Amygdala (tissue), 56 donors: ENCODE measurements at places on chromosomes 13 and 19.

DNA sequence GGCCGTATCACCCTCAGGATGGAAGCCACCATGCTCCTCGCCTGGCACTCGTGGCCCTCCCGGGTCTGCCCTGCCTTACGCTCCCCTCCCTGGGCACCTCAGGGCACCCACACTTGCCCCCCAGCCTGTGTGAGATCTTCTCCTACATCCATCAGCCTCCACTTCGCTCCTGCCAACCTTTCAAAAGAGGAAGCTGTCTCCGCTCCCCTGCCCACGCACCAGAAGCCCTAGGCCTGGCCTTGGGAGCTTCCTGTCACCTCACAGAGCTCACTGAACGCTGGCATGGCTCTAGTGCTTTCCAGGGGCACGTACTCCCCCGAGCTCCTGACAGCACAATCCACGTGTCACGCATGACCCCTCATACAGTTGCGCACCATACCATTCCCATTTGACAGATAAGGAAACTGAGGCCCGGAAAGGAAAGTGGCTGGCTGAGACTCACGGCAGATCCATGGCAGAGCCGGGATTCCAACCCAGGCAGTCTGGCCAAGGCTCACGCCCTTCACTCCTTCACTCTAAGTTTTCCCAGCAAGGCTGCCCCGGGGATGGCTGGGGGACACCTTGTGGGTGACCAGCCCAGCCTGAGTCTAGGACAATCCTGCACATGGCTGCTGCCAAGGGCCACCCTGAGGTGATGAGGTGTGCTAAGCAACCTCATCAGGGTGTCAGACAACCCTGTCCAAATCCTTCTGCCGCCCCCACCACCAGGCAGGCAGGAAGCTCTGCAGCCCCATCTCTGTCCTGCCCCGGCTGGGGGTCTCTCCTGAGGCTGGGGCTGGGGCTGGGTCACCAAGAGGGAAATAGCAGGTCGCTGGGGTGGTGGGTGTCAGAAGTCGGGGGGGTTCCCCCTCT is 19.3 kb downstream of the PPP1R12C start:
- no peak for DNase-seq

- no peak for DNase-seq
Measured at GRCh38 chr13:65057986-65058385, 2172.2 kb downstream of the PCDH9 start.

- DNase-seq = no peak
Measured at GRCh38 chr13:103839460-103839859, 773.2 kb upstream of the SLC10A2 start.

- DNase-seq = no peak
Measured at GRCh38 chr19:10812902-10813404, 23.1 kb downstream of the TMED1 start.

DNA sequence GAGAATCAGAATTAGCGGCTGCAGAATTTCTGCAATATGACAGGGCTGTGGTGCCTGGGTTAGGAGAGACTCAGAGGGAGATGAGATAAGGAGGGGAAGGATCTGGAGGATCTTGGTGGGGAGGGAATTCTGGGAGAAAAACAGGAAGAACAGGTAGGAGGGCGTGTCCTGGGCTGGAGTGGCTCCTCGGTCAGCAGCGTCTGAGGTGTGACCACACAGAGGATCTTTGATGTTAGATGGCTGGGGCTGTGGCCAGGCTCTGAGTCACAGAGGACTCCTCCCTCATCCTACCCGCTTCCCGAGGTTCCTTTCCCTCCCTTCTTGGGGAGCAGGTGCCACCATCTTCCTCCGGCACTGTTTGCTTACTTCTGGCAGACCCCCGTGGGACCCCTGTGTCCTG is 6.4 kb upstream of the KLK6 start:
- no peak for DNase-seq

DNA sequence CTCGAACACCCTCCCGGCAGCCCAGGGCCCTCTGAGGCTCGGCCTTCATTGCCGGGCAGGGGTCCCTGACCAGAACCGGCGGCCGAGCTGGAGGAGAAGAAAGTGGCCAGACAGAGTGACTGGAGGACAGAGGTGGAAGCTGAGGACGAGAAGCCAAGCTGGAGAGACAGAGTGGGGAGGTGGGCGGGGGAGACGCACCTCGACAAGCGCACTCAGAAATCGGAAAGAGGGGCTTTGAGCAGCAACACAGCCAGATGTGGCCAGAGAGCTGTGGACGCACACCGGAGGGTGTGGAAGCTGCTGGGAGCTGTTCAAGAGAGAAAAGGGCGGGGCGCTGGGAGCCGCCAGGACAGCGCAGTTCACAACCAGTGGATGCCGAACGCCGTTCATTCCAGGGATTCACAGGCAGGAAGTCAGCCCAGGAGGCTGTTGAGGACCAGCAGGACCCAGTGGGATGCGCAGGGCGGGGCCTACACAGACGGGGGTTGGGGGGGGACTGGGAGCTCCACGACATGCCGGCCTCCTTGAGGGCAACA is 28.2 kb upstream of the C13orf46 start:
- no peak for DNase-seq

- DNase-seq = no peak
Measured at GRCh38 chr19:50896591-50897190, 14.5 kb downstream of the KLK4 start.

DNA sequence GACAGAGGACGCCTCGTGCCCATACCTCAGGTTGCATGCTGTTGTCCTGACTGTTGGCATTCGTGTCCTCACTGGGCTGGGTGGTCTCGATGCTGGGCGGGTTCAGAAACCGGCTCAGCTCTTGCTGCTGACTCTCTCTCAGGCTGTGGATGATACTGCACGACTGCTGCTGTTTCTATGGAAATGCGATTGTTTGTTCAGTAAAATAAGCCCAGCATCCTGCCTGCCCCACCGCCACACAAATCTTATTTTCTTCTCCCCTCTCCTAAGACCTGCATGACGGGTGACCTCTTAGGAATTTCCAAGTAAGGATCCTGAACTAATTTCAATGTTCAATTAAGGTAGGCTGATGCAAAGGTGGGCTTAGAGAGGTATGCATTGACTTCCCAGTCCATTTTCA is 356.5 kb downstream of the NALCN start:
- DNase-seq = no peak
